Muscle of leg (tissue), 16 donors: ENCODE measurements at places on chromosomes 2 and 18.

- H3K27me3 ChIP-seq: no peaks in the 10 kb centered on the region
- H3K4me1 ChIP-seq: no peaks in the 10 kb centered on the region
- H3K27ac ChIP-seq: no peak overlapping the region
- no peaks in the 10 kb centered on the region for H3K36me3 ChIP-seq
- no peak overlapping the region for H3K4me3 ChIP-seq
These were observed 113.4 kb downstream of the GBX2 start for GRCh38 chr2:236054621-236055305.

DNA sequence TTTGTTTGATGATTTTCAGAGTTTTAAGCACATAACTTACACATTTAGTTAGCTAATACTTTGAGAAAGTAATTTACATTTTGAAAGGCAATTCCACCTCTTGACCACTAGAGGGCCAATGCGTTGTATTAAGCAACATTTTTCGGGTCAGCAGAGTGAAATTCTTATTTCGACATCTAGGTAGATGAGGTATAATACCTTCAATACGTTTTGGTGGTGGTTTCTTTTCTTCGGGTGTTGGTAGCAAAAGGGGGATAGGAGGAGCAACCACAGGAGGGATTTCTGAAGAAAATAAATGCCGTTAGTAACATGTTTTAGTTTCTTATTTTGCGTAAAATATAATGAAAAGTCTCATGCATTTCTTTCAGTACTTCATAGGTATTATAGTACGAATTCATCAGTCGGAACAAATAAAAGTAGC, 106.3 kb downstream of the TTN start:
- H3K36me3 ChIP-seq: peaks cover 16% of the 10 kb centered on the region
- H3K27ac ChIP-seq: no peak overlapping the region
- DNase-seq: no peak
- H3K4me3 ChIP-seq: no peak overlapping the region
- H3K4me1 ChIP-seq: no peaks in the 10 kb centered on the region

GRCh38 chr18:80143881-80144280, 34.8 kb downstream of the ADNP2 start:
- no peak overlapping the region for H3K4me3 ChIP-seq
- peaks cover 6% of the 10 kb centered on the region for H3K36me3 ChIP-seq
- H3K27ac ChIP-seq: no peak overlapping the region
- DNase-seq: peak; percentile 56

GRCh38 chr2:163859951-163860350, 124.1 kb upstream of the FIGN start:
- H3K27ac ChIP-seq: no peak overlapping the region
- no peaks in the 10 kb centered on the region for H3K27me3 ChIP-seq
- no peaks in the 10 kb centered on the region for H3K36me3 ChIP-seq
- no peak for DNase-seq
